ENCODE measurements at places on chromosomes 2 and 18. TPM values are rescaled to one million over a fixed set of nuclear protein-coding genes. Genes with fewer than 3 reads are reported as not detected.

DNA sequence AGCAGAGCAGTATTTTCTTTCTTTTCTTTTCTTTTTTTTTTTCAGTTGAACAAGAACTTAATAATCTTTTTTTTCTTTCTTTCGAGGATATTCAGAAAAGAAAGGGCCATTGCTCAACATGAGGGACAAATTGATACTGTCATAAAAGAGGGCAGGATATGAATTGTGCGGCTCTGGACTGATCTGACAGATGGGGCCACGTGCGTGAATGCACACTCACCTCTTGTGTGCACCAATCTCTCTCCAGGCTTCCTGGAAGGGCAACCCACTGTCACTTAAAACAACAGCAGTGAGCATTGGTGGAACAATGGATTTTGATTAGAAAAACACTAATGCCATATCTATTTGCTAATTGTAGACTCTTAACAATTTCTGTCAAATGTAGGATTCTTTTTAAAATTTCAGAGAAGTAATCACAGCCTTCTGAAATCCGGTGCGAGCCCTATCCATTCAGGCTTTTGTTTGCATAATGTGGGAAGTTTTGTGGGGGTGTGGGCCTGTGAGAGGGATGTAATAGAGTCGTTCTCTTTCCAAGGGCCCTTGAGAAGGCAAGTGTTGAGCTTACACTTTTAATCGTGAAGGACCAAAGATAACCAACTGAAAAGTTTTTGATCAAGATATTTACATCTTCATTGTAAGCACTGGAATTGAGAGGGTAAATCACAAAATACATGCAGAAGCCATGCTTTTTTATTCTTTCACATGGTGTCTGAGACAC, 298.8 kb downstream of the SP3 start:
- no peaks in the 10 kb centered on the region for H3K36me3 ChIP-seq
- no peak overlapping the region for H3K27ac ChIP-seq
- H3K4me1 ChIP-seq: no peaks in the 10 kb centered on the region
- no peak overlapping the region for H3K4me3 ChIP-seq
- DNase-seq: no peak
- H3K27me3 ChIP-seq: peaks cover 17% of the 10 kb centered on the region

VAMP5 gene
- 87.0 TPM for total RNA-seq

GRCh38 chr2:187382131-187382530, 65.9 kb downstream of the CALCRL start:
- H3K36me3 ChIP-seq: no peaks in the 10 kb centered on the region
- no peak for DNase-seq
- no peak overlapping the region for H3K4me3 ChIP-seq
- H3K27me3 ChIP-seq: no peaks in the 10 kb centered on the region
- no peak overlapping the region for H3K27ac ChIP-seq
- H3K4me1 ChIP-seq: no peaks in the 10 kb centered on the region

MYL12B gene
- total RNA-seq: 318 TPM

GRCh38 chr2:166373951-166374350, 1.8 kb downstream of the SCN9A start:
- no peaks in the 10 kb centered on the region for H3K36me3 ChIP-seq
- peaks cover 12% of the 10 kb centered on the region for H3K4me1 ChIP-seq
- no peak for DNase-seq
- H3K27me3 ChIP-seq: no peaks in the 10 kb centered on the region
- no peak overlapping the region for H3K4me3 ChIP-seq

SATB2 gene
- total RNA-seq: 5.0 TPM

CAMKMT gene
- 10.5 TPM for total RNA-seq

GRCh38 chr2:102166189-102166845, 20.5 kb upstream of the IL1RL2 start:
- H3K27me3 ChIP-seq: no peaks in the 10 kb centered on the region
- peaks cover 54% of the 10 kb centered on the region for H3K36me3 ChIP-seq
- DNase-seq: no peak
- no peak overlapping the region for H3K4me3 ChIP-seq
- H3K4me1 ChIP-seq: peaks cover 35% of the 10 kb centered on the region
- H3K27ac ChIP-seq: no peak overlapping the region

DNA sequence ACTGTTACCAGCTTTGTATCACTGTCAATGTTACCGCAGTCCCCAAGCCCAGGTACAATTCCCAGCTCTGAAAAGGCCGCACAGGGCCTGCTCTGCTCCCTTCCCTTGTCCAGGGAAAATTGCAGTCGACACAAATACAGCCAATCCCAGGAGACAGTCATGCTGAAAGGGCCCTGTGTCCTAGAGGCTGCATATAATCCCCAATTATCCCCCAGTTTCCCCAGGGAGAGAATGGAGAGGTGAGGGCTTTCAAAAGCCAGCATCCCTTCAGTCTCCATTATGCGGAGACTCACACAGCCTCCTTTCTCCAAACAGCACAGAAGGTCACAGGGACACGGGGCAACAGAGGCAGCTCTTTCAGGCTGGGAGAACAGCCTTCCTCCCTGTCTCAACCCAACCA, 17.1 kb upstream of the CTIF start:
- no peaks in the 10 kb centered on the region for H3K4me1 ChIP-seq
- H3K27me3 ChIP-seq: no peaks in the 10 kb centered on the region
- DNase-seq: no peak
- no peak overlapping the region for H3K27ac ChIP-seq

DNA sequence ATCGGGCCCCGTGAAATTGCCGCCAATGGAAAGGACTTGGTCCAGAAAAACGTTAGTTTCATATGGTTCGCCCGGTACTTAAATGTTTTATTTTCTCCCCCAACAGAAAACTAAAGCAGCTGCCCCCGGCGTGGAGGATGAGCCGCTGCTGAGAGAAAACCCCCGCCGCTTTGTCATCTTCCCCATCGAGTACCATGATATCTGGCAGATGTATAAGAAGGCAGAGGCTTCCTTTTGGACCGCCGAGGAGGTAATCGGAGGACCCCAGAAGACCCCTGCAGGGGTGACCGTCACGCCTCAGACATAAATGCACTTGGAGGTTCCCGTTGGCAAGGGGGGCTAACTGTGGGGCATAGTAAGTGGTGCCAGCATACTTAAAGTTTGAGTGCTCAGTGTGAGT, 742 bp downstream of the RRM2 start:
- peaks cover 16% of the 10 kb centered on the region for H3K27me3 ChIP-seq
- H3K4me3 ChIP-seq: peak overlapping the region; percentile 62
- H3K4me1 ChIP-seq: peaks cover 41% of the 10 kb centered on the region
- no peak overlapping the region for H3K27ac ChIP-seq
- DNase-seq: no peak

MTA3 gene
- 23.5 TPM for total RNA-seq

DNA sequence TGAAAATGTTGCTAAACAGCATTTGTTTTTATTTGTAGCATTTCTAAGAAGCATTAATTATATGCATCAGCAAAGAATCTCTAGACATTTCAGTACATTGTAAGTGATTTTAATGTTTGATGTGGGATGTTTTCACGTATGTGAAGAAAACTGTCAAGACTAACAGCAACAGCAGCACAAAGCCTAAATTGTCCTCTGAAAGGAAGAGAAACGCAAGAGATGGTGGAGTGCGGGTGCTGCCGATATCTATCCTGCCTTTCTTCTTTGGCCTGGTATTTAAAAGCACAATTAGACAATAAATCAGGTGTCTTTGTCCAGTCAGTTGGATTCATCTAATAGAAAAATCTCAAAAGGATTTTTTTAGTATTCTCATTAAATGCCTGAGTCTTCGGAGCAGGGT, 3.1 kb downstream of the TWIST2 start:
- no peak overlapping the region for H3K4me3 ChIP-seq
- no peak for DNase-seq
- H3K27ac ChIP-seq: no peak overlapping the region
- peaks cover 57% of the 10 kb centered on the region for H3K27me3 ChIP-seq
- H3K4me1 ChIP-seq: peaks cover 15% of the 10 kb centered on the region

CASP8 gene
- total RNA-seq: 44.2 TPM

ANKRD30BL gene
- not detected for total RNA-seq

DNA sequence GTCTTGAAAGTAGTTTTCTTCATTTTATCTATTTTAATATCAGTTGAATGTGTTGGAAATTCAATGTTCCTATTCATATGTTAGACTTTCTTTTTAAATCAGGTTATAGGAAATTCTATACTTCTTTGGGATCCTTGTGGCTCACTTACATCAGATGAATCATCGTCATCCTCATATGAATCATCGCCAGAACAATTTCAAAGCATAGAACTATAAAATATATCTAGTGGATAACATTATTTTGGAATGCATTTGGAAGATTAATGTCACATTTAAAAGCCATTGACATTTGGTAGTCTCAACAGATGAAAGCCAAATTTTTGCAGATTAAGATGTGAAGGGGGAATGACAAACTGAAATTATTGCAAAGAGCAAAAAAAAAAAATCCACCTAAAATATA, 94.1 kb downstream of the FAM161A start:
- H3K27me3 ChIP-seq: no peaks in the 10 kb centered on the region
- H3K27ac ChIP-seq: no peak overlapping the region
- no peak overlapping the region for H3K4me3 ChIP-seq
- DNase-seq: no peak
- H3K4me1 ChIP-seq: peaks cover 8% of the 10 kb centered on the region

DNA sequence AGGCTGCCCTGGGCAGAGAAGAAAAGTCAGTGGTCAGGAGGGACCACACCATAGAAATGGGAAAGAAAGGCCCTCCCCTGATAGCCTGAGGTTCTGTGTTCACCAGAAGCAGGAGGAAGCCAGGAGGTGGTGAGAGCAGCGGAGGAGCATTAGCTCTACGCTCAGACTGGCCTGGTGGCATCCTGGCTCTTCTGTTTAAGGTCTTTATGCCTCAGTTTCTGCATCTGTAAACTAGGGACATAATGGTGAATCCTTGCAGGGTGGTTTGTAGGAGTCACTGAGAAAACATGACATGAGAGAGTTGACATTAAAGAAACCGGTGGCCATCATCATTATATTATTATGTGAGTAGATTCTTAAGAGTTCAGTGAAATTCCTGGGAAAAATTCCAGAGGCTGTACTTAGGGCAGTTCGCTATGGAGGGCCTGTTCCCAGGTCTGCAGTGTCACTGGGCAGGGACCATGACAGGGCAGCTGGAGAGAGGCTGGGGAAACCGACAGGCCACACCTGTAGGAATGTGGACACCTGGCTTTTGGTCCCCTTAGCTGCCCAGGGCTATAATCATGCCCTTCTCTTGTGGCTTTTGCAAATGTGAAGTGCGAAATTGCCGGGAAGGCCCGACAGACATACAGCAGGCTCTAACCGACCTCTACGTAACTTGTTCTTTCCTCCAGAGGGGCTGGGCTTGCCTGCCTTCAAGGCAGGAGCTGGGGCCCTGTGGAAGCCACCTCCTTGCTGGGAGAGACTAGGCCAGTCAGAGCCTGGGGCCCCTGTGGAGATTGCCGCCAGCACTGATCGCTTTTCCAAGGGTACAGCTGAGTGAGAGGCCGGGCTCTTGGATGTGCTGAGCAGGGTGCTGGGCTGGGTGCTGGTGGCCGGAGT, 31.0 kb downstream of the GLI2 start:
- H3K27ac ChIP-seq: peak overlapping the region; percentile 80
- DNase-seq: peak; percentile 37
- H3K4me1 ChIP-seq: peaks cover 17% of the 10 kb centered on the region

KCTD18 gene
- 14.3 TPM for total RNA-seq

- no peak overlapping the region for H3K4me3 ChIP-seq
- no peaks in the 10 kb centered on the region for H3K4me1 ChIP-seq
- DNase-seq: no peak
- H3K27me3 ChIP-seq: no peaks in the 10 kb centered on the region
Measured at GRCh38 chr2:26316041-26316440, 29.9 kb upstream of the SELENOI start.

GRCh38 chr2:113258471-113259147, 20.1 kb downstream of the PAX8 start:
- no peak for DNase-seq
- peaks cover 21% of the 10 kb centered on the region for H3K4me1 ChIP-seq
- H3K27ac ChIP-seq: no peak overlapping the region
- H3K4me3 ChIP-seq: no peak overlapping the region

DNA sequence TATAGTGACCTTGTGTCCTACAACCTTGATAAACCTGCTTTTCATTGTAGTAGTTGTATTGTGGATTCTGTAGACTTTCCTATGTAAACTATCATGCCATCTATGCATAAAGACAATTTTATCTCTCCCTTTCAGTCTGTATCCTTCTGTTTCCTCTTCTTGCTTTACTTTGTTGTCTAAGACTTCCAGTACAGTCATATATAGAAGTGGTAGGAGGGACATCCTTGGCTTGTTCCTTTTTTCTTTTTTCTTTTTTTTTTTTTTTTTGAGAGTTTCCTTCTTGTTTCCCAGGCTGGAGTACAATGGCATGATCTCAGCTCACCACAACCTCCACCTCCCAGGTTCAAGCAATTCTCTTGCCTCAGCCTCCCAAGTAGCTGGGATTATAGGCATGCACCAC, 39.7 kb downstream of the UBE2F start:
- no peak overlapping the region for H3K27ac ChIP-seq
- H3K4me3 ChIP-seq: no peak overlapping the region
- H3K36me3 ChIP-seq: peaks cover 5% of the 10 kb centered on the region

DNA sequence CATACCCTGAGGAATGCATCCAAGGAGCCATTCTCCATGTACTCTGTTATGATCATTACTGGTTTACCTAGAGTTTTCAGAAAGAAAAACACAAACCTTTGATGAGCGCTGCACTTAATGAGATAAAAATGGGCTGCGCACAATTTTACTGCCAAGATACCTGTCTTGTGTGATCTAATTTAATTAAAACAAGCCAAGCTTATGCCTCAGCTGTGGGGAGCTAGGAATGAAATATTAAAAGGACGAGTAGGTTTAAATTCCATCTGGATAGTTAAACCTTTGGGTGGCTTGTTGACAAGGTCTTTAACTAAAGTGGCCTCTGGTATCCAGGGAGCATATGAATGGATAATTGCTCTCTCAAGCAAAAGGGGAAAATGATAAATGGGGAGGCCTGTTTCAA, 135.0 kb downstream of the EPHA4 start:
- no peak for DNase-seq
- H3K27me3 ChIP-seq: no peaks in the 10 kb centered on the region
- H3K36me3 ChIP-seq: peaks cover 11% of the 10 kb centered on the region
- H3K4me1 ChIP-seq: no peaks in the 10 kb centered on the region
- H3K27ac ChIP-seq: no peak overlapping the region
- no peak overlapping the region for H3K4me3 ChIP-seq

PLEK gene
- total RNA-seq: 42.1 TPM

IL1RL1 gene
- 69.6 TPM for total RNA-seq

NEURL3 gene
- total RNA-seq: 0.27 TPM

GRCh38 chr2:235161565-235161964, 209.7 kb downstream of the SH3BP4 start:
- no peak for DNase-seq
- H3K36me3 ChIP-seq: no peaks in the 10 kb centered on the region
- no peak overlapping the region for H3K4me3 ChIP-seq
- H3K4me1 ChIP-seq: no peaks in the 10 kb centered on the region
- no peak overlapping the region for H3K27ac ChIP-seq
